A549 treated with Mapracorat at 1 μM for 4 hours (cell line): ENCODE measurements at places on chromosomes 1 and 21. TPM values are rescaled to one million over a fixed set of nuclear protein-coding genes. Genes with fewer than 3 reads are reported as not detected.

The TRIM67 gene
- 0.12 to 0.19 TPM (median 0.14 TPM) in 5 replicates for total RNA-seq

The LAX1 gene
- total RNA-seq = not detected in 5 replicates

The FCRL4 gene
- total RNA-seq = not detected in 5 replicates

The TNFSF4 gene
- total RNA-seq = 0.04 to 0.06 TPM in 2 of 5 replicates, not detected in the others

The TMEM59 gene
- 112 to 135 TPM (median 122 TPM) in 5 replicates for total RNA-seq

The CD5L gene
- total RNA-seq = not detected in 5 replicates

The CORT gene
- total RNA-seq = 0.14 to 0.29 TPM (median 0.17 TPM) in 4 of 5 replicates, not detected in the other

The HMGCS2 gene
- not detected in 5 replicates for total RNA-seq

The ENAH gene
- total RNA-seq = 66.8 to 81.4 TPM (median 79.3 TPM) in 5 replicates

The TMEM82 gene
- not detected in 5 replicates for total RNA-seq

The INSRR gene
- not detected in 5 replicates for total RNA-seq

The HPDL gene
- 2.6 to 4.5 TPM (median 3.6 TPM) in 5 replicates for total RNA-seq

The RAB7B gene
- 0.92 to 1.7 TPM (median 0.96 TPM) in 5 replicates for total RNA-seq

The CASQ2 gene
- not detected in 5 replicates for total RNA-seq

The CERS2 gene
- 239 to 262 TPM (median 246 TPM) in 5 replicates for total RNA-seq

The EPHA8 gene
- 0.02 to 0.08 TPM (median 0.02 TPM) in 3 of 5 replicates, not detected in the others for total RNA-seq

The RHBDL2 gene
- 1.6 to 2.8 TPM (median 1.8 TPM) in 5 replicates for total RNA-seq

The PRRX1 gene
- total RNA-seq = not detected in 5 replicates

The SESN2 gene
- total RNA-seq = 6.2 to 8.8 TPM (median 8.3 TPM) in 5 replicates

The TFF3 gene
- total RNA-seq = not detected in 5 replicates

The TMIGD3 gene
- not detected in 5 replicates for total RNA-seq

The MCOLN2 gene
- total RNA-seq = 1.5 to 2.5 TPM (median 2.0 TPM) in 5 replicates

The PLA2G2D gene
- total RNA-seq = not detected in 5 replicates

The GJA9 gene
- not detected in 5 replicates for total RNA-seq

The NBPF4 gene
- total RNA-seq = 0.12 to 0.16 TPM (median 0.14 TPM) in 4 of 5 replicates, not detected in the other

The ANXA9 gene
- total RNA-seq = 0.51 to 1.2 TPM (median 0.92 TPM) in 5 replicates

The OR2T33 gene
- total RNA-seq = not detected in 5 replicates

The ANKRD65 gene
- 0.07 to 0.19 TPM in 2 of 5 replicates, not detected in the others for total RNA-seq

The GPR61 gene
- not detected in 5 replicates for total RNA-seq

The CNR2 gene
- total RNA-seq = not detected in 5 replicates

The ASCL5 gene
- total RNA-seq = 0.09 to 0.13 TPM (median 0.10 TPM) in 3 of 5 replicates, not detected in the others

The KRTAP21-2 gene
- not detected in 5 replicates for total RNA-seq

The FBXO42 gene
- 7.6 to 9.9 TPM (median 9.3 TPM) in 5 replicates for total RNA-seq

The MRPS15 gene
- total RNA-seq = 73.9 to 86.0 TPM (median 81.7 TPM) in 5 replicates

The SLFNL1 gene
- total RNA-seq = 0.04 TPM in 1 of 5 replicates, not detected in the others

The CADM3 gene
- total RNA-seq = 0.06 to 0.15 TPM (median 0.09 TPM) in 4 of 5 replicates, not detected in the other

The LCE1F gene
- total RNA-seq = not detected in 5 replicates

The PTPN22 gene
- total RNA-seq = not detected in 5 replicates

The FCRL2 gene
- total RNA-seq = not detected in 5 replicates

The FMOD gene
- not detected in 5 replicates for total RNA-seq

The MTARC1 gene
- 8.0 to 9.4 TPM (median 9.0 TPM) in 5 replicates for total RNA-seq

The RNU1-2 gene
- total RNA-seq = not detected in 5 replicates

The COA6 gene
- 75.5 to 93.5 TPM (median 83.0 TPM) in 5 replicates for total RNA-seq

The ADGRB2 gene
- total RNA-seq = 3.9 to 6.8 TPM (median 5.5 TPM) in 5 replicates

The NOS1AP gene
- total RNA-seq = 0.18 to 0.57 TPM (median 0.27 TPM) in 5 replicates

The DYNLT5 gene
- total RNA-seq = not detected in 5 replicates

The ERG gene
- total RNA-seq = 0.06 TPM in 1 of 5 replicates, not detected in the others

The ZBED6 gene
- 1.1 to 4.7 TPM (median 3.5 TPM) in 5 replicates for total RNA-seq

The MYOG gene
- total RNA-seq = not detected in 5 replicates

The DIRAS3 gene
- 0.92 to 1.5 TPM (median 1.3 TPM) in 5 replicates for total RNA-seq

The PIGR gene
- total RNA-seq = not detected in 5 replicates

The LAD1 gene
- total RNA-seq = 0.69 to 1.4 TPM (median 1.0 TPM) in 5 replicates

The FMO1 gene
- total RNA-seq = not detected in 5 replicates

The NBPF20 gene
- total RNA-seq = 2.7 to 4.2 TPM (median 3.3 TPM) in 5 replicates

The OR2G6 gene
- total RNA-seq = not detected in 5 replicates

The LEPR gene
- 1.8 to 3.0 TPM (median 2.4 TPM) in 5 replicates for total RNA-seq

The ASH1L gene
- 8.1 to 11.5 TPM (median 10.5 TPM) in 5 replicates for total RNA-seq

The FRRS1 gene
- total RNA-seq = 1.5 to 2.3 TPM (median 1.9 TPM) in 5 replicates
